Stimulated activated CD8-positive, alpha-beta memory T cell treated with anti-CD3 and anti-CD28 coated beads, Interleukin-15, amount 100 ng/mL, for 24 hours (primary cell): ENCODE measurements at places on chromosomes 5 and 9.

- no peak for DNase-seq
Measured at GRCh38 chr9:128051932-128052709, 15.0 kb downstream of the NAIF1 start.

GRCh38 chr5:57341380-57341979 lies 141.1 kb downstream of the ACTBL2 start:
- no peak for DNase-seq

GRCh38 chr5:17438027-17438426 lies 60.0 kb upstream of the TAF11L2 start:
- no peak for DNase-seq

DNA sequence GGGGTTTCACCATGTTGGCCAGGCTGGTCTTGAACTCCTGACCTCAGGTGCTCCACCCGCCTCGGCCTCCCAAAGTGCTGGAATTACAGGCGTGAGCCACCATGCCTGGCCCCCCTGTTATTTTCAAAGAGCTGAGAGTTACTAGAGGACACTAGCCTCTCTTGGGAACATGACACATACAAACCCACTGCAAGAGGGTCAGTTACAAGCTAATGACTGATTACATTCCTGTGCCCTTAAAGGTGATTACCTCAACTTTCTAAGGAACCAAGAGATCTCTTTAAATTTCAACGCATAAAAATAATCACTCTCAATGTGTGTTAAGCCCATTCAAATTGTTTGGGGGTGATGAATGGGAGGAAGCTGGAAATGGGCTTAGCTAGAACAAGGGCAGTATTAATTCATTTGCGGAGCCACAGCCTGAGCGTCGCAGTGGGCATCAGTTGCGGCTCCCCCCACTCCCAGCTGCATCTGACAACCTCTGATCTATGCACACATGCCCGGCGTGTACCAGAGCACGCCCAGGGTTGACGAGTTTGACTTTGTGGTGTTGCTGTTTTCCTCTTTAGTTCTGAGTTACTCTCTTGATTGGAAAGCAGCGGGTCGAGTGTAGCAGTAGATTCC lies 146.9 kb downstream of the GOLPH3 start:
- no peak for DNase-seq

GRCh38 chr9:136131629-136132511 lies 13.2 kb upstream of the TMEM250 start:
- DNase-seq: no peak

DNA sequence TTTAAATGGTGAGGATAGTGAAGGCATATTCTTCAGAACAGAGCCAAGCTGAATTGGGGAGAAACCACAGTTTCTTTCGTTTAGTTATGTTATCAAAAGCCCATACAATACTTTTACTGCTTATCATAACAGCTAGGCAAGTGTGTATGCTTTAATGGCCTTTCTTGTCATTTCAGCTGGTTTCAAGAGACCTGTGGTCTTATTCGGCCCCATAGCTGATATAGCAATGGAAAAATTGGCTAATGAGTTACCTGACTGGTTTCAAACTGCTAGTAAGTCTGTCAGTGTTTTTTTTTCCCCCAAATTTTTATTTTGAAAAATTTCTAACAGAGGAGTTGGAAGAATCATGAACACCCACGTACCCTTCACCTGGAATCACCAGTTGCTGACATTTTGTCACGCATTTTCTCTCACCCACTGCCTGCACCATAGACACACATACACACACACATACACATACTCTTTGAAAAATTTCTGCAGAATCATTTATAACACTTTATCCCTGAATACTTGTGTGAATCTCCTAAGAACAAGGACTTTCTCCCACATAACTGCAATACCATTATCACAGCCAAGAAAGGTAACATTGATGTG lies 63.7 kb downstream of the TJP2 start:
- no peak for DNase-seq
